EH (cell line): ENCODE measurements at places on chromosomes 12 and 14.

DNA sequence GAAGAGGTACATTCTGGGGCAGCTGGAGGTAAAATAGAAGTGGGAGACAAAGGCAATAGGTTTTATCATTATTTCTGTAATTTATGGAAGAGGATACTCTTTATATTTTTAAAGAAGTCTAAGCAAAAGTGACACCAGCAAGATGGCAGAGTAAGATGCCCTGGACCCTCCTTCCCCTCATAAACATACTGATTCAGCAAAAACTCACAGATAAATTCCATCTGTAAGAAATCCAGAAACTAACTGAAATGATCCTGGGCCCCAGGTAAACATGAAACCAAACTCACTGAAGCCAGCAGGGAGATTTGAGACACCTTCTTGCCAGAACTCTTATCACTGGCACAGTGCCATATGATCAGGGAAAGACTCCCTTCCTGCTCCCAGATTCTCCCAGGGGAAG lies 79.9 kb downstream of the GCH1 start:
- no peak for DNase-seq

DNA sequence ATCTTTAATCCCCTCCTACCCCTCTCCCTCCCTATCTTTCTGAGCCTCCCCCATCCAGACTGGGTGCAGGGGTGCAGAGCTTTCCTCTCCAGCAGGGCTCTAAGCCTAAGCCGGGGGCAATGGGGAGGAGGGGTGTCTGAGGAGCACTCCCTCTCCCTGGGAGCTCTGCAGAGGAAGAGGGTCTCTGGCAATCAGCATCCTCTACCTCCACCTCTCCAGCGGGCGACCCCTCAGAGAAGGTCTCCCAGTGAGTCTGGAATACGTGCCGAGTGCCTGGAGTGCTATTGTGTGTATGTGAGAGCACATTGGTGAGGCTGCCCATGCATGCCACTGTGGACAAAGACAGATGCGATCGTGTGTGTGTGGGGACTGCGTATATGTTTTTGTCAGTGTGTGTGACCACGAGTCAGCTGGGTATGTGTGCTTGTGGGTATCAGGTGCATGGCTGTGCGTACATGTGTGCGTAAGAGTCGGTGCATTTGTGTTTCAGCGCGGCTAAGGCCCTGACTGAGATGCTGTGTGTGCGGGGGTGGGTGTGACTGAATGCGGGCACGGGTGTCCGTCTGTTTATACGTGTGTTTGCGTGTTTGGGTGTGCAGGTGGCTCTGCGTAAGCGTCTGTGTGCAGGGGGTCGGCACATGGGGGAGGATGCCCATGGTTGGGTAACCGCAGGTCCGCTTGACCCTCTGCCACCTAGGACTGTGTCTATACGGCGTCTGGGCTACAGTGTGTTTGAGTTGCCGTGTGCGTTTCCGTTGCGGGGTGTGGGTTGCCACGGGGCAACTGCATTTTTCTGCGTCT lies 905 bp upstream of the DLK1 start:
- no peak for DNase-seq

- DNase-seq: no peak
Measured at GRCh38 chr12:29719381-29719780, 64.4 kb downstream of the TMTC1 start.

- DNase-seq: peak; percentile 93
Measured at GRCh38 chr12:120237360-120238171, 28.0 kb downstream of the PXN start.

GRCh38 chr12:105523164-105524057 lies 192.9 kb downstream of the C12orf75 start:
- DNase-seq: peak; percentile 98

DNA sequence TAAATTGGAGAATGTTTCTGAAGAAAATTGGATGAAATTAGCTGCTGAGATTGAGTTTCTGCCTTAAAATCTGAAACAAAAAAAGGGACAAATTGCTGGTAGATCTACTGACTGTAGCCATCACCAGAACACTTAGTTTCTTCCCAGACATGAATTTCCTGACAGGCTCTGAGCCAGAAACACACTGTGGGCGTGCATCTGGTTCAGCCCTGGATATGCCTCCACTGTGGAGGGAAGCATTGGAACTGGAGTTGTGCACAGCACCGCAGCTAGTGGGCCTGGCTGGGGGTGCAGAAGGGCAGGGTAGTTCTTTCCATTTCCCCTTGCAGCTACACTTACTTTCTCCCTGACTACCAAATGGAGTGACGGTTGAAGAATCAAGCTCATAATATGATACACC lies 31.2 kb downstream of the CREBL2 start:
- DNase-seq: no peak

GRCh38 chr14:30906752-30907658 lies 32.6 kb downstream of the COCH start:
- peak; percentile 26 for DNase-seq

- DNase-seq: no peak
Measured at GRCh38 chr12:55446326-55446725, 2.5 kb downstream of the OR6C2 start.

GRCh38 chr14:38745861-38746260 lies 357.2 kb downstream of the SEC23A start:
- DNase-seq: no peak

- no peak for DNase-seq
Measured at GRCh38 chr12:108477055-108477880, 37.8 kb upstream of the FICD start.

- no peak for DNase-seq
Measured at GRCh38 chr14:20935303-20935984, 19.8 kb upstream of the RNASE2 start.

DNA sequence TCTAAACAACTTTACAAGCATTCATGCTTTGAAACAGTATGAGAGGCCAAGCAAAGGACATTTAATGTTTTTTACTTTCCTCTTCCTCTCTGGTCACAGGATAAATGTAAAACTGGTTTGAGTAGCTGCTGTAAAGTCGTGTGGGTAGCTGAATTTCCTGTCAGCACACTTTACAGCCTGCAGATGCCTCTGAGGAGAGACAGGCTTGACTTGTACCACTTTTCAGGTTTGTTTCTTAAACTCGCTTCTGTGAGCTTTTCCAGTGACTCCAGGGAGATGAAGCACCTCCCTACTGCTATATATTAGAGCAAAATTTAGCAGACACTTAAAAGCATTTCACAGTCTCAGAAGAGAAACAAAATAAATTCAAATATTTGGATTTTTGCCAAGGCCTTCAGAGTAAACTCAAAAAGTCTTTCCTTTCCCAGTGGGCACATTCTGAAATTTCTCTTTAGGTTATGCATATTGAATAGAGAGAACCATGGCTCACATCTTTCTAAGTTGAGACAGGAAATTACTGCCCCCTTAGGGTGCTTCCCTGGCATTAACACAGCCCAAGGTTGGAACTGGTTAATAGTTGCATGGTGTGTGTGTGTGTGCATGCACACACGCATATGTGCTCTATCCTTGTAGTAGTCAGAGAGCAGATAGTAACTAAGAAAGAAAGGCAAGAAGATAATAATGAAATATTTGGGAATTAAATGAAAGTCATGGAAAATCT lies 557.3 kb upstream of the MIS18BP1 start:
- DNase-seq: no peak

DNA sequence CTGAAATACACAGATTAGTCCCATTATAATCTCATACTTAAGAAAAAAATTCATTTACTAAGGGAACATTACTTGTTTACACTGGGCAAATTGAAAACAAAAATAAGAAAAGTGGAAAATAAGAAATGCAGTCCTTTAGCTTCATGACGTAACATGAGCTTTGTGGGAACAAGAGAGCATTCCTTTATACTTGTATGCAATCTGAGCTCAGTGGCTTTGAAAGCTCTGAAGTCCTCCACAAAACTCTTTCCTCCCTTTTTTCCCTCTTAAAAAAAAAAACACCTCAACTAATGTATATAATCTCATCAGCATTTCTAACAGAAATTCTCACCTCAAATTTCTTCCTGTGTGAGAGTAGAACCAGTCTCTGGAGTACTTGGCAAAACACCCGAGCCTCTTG lies 76.9 kb upstream of the OTX2 start:
- DNase-seq: no peak

DNA sequence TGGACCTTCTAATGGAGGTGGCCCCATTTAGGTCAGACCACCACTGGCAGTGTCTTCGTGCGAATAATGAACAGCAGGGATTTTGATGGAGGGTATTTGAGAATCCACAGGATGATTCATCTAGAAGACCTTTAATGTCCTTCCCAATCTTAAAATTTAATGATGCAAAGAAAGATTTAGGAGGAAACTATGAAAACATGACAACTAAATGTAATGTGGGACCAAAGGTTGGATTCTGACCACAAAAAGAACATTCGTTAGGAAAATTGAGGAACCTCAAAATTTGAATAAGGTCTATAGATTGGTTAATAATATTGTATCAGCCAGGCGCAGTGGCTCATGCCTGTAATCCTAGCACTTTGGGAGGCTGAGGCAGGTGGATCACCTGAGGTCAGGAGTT lies 78.2 kb upstream of the TMPO start:
- DNase-seq: no peak

- DNase-seq: peak; percentile 92
Measured at GRCh38 chr12:108696111-108696995, 35.0 kb downstream of the CORO1C start.

DNA sequence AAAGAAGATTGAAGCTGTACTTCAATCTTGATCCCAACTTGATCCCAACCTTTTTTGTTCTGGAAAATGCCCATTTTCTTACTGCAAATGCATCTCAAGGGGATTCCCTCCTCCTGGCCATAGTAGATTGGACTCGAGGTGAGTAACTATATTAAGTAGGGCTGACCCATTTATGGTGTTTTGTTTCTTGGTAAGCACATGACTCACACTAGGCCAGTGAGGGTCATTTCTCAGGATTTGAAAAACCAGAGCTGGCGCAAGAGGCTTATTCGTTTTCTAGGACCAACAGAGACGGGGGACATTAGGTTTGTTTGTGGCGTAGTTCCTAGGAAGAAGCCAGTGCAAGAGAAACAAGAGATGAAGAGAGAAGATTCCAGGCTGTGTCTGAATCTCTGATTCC lies 51.4 kb downstream of the MRPL42 start:
- peak; percentile 55 for DNase-seq

DNA sequence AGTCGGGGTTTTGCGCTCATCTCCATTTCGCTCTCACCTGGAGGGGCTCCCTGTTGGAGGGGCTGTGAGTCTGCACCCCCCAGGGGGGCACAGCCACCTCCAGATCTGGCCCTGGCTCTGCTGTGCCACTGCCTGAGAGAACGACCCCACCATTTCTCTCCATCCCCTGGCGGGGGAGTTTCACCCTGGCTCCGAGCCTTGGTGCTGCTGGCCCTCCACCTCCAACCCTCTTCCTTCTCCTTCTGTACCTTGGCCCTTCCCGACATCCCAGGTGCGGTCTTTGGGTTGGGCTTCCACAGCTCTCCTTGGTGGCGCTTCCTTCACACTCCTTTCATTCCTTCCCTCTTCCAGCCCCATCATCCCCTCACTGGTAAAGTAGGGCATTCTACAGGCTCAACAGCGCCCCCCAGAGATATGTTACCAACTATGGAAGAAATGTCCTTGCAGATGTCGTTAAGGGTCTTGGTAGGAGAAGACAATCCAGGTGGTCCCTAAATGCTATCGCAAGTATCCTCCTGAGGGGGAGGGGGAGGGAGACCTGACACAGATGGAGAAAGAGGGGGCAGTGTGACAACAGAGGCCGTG lies 16.3 kb downstream of the SERPINA1 start:
- no peak for DNase-seq

GRCh38 chr14:74579447-74580274 lies 32.4 kb downstream of the LTBP2 start:
- peak; percentile 83 for DNase-seq

GRCh38 chr14:38567703-38568102 lies 311.8 kb upstream of the CLEC14A start:
- DNase-seq: no peak

DNA sequence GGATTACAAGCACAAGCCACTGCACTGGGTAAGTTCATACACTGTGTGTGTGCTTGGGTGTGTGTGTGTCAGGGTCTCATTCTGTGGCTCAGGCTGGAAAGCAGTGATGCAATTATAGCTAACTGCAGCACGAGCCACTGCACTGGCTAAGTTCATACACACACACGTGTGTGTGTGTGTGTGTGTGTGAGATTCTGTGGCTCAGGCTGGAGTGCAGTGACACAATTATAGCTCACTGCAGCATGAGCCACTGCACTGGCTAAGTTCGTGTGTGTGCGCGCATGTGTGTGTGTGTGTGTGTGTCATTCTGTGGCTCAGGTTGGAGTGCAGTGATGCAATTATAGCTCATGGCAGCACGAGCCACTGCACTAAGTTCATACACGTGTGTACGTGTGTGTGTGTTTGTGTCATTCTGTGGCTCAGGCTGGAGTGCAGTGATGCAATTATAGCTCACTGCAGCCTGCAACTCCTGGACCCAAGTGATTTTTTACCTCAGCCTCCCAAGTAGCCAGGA lies 85.4 kb downstream of the HECTD1 start:
- peak; percentile 6 for DNase-seq

DNA sequence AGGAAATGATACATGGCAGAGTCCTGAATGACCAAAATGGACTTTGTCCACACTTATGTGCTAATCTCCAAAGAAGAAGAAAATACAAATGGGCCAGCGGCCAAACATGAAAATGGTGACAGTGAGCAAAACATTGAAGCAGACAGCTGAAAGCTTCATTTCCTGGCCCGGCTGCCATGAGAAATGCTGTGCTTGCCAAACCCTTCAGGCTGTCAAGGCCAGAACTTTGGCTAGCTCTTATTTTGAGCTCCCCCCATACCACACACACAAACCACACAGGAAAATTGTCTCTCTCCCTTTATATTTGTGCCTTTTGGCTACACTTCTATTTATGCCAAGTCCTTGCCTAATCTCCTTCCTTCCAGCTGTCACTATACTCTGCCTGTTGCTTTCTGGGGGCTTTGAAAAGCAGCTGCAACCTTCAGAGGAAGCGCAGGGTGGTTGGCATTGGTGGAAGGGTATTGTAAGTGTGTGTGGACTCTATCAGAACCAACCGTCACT lies 323.8 kb downstream of the RAD51B start:
- peak; percentile 92 for DNase-seq

DNA sequence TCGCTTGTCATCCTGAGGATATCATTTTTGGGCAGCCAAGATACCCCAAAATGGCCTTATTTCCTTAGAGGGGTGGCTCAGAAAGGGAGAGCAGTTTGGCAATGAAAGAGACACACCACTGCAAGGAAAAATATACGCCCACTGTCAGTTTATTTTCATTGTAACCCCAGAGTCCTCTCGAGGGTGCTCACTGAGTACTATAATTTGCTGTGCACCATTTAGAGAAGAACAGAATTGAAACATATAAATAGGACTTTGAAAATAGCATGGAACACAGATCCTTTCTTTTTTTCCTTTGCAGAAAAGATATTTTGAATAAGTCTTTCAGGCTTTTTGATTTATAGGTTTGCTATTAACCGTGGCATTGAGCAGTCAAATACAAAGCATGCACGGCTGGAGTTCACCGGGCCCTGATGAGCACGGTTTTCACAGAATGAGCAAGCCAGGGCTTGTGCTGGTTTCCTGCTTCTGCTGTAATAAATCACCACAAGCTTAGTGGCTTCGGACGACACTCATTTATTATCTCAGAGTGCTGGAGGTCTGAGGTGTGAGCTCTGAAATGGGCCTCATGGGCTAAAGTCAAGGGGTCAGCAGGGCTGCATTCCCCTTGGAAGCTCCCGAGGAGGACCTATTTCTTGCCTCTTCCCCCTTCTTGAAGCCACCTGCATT lies 152.3 kb downstream of the ZNF664 start:
- DNase-seq: no peak
